OCI-M1 (cell line): ENCODE measurements at places on chromosomes 7 and 10.

DNA sequence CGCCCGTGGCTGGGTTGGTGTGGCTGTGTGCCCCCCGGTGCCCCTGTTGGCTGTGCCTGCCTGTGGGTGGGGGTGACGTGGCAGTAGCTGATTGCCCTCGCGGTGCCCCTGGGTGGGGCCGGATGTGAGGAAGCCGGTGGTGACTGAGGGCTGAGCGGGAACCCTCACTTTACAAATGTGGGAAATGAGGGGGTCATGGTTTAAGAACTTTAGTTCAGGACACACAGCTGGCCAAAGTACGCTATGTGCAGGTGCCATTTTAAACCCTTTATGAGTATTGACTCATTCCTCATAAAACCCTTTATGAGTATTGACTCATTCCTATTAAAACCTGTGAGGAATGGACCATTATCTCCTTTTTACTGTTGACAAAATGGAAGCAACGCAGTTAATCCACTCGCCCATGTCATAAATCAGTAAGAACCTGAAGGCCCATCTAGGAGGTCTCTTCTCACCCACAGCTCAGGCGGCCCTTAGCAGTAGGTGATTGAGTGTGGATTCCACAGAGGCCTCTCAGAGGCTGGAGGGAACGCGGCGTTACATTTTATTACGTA lies 290.1 kb upstream of the COBL start:
- DNase-seq, result no peak

DNA sequence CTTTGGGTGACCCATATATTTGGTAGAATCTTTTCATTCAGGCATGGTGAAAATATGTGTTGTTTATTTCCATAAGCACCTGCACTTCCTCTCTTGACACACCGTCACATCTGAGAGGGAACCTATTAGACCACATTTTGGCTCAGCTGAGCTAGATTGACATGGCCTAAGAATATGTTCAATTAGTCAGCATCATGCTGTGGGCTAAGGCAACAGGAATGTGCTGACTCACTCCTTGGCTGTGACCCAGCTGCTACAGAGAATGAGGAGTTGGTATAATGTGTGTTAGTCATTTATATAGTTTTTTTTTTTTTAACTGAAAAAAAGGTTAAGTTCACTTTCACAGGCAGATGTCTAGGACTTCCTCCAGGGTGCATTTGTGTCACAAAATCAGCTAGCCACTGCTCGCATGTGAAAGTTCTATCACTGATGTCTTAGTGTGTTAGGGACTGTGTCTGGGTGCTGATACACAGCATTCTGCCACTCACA lies 180.6 kb downstream of the SEMA3E start:
- DNase-seq, result peak; percentile 98

DNA sequence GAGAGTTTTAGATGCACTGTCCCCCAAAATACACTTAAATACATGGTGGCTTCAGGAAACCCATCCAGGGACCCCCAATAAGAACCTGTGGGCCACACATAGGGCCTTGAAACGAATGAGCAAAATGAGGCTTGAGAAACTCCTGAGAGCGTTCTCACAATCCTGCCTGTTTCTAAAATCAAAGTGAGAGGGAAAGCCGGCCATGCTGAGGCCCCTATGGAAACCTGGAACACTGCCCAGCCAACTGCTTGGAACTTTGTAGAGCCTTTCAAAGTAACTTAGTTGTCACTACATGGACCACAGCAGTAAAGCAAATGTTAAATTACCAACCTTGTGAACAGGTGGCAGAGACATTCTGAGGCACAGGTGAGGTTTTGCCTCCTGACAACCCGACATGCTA lies 13.4 kb downstream of the SGMS1 start:
- DNase-seq, result no peak

DNA sequence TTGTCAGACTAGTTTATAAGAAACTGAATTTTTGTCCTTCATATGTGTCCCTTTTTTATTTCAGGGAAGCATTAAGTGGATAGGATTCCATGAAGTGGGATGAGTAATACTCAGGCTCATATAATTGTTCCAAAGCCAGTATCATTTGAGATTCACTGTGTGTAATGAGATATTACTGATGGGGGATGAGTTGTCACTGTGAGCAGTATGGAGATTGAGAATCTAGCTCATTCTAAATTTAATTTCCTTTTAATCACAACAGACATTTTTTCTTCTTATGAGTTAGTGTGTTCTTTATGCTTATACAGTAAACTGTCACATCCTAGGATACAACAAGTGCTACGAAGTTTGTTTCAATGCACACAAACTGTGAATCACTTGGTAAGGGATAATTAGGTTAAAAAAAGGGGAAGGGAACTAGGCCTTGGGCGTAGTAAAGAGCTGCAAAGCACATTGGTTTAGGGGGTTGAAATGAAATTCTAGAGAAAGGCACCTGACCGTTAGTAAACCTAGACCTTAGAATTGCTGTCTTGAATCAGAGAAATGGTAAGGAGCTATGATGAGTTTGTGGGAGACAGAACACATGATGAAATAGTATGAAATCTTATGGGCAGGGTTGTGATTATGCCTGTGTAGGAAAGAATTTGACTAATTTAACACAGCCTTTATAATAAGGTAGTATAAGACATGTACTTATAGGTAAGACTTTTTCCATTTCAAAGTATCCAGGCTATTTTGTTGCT lies 153.4 kb downstream of the MLLT10 start:
- DNase-seq, result peak; percentile 86

DNA sequence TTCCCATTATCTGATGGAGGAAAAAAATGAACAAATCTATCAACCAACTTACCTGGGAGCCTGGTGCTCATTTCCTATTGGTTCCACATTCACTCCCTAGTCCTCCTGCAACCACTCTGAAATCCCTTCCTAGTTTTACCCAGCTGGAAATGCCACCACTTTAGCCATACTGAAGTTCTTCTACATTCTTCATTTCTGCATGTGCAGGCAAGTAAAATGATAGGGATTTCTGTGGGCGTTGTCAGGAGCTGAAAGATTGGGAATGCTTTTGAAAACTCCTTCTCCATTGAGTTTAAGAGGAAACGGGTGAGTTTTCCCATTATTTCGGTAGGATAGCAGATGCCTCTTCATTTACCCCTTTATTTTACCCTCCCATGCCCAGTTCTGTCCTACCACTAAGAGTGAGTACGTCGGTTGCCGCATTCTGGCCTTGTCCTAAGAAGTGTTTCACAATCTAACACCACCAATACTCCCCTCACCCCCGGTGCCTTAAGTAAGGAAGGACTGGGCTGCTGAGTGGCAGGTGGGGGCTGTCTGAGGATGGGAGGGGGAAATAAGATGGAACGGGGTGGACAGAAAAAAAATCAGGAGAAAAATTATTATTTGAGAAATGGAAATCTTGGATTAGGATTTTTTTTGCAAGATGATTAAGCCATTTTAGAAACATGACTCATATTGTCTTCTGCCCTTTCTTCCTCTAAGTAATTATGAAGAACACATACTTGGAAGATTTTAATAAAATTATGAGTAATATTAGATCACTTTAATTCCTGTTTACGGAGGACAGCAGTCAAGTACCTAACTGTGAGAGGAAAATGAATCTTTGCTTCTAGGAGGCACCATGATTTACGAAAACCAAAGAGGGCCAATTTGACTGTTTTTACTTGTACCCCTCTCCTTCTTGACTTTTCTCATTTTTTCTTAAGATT lies 13.2 kb upstream of the TAS2R60 start:
- DNase-seq, result no peak

- DNase-seq, result no peak
Measured at GRCh38 chr10:14004536-14004935, 326.2 kb downstream of the FRMD4A start.

DNA sequence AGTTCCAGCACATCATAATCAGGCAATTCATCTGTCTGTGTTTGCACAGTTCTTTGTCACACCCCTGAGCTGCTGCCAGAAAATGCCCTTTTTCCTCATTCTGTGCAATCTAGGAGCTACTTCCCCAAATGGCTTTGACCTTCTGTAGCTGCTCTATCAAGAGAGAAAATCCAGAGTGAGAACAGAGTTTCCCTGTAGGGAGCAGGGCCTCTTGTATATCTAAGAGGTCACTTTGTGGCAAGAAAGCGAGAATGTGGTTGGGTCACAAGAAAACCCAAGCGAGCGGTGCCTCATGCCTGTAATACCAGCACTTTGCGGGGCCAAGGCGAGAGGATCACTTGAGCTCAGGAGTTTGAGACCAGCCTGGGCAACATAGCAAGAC lies 24.3 kb downstream of the SLC29A3 start:
- DNase-seq, result peak; percentile 94

DNA sequence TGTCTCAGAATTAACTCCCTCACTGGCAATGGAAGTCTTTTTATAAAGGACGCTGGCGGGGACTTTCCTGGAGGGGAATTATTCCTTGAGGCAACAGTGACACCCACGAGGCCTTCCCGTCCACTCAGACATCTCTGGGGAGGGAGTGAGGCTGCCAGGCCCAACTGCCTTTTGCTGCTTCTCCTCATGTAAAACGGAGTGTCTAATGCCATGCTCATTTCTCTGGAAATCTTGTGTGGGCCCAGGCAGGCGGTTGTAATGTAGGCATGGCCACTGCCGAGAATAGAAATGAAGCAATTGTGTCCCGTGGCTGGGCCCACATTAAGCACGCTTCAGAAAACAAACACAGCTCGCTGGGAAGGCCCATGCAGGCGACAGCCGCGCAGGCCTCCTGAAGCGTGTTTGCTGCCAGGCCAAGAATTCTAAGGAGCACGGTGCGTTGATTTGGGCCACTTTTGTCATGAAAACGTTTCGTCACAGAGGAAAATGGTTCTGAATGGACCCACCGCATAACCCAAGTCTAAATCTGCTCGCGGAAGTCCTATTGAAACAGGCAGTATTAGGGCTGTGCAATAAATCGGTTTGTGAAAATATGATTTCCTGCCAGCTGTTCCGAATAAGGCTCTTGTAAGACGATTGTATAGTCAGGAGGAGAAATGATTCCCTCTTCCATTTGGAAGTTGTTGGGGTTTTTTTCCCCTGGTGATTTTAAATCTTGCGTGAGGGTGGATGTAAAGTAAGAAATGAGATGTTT lies 104.2 kb upstream of the CHST15 start:
- no peak for DNase-seq

DNA sequence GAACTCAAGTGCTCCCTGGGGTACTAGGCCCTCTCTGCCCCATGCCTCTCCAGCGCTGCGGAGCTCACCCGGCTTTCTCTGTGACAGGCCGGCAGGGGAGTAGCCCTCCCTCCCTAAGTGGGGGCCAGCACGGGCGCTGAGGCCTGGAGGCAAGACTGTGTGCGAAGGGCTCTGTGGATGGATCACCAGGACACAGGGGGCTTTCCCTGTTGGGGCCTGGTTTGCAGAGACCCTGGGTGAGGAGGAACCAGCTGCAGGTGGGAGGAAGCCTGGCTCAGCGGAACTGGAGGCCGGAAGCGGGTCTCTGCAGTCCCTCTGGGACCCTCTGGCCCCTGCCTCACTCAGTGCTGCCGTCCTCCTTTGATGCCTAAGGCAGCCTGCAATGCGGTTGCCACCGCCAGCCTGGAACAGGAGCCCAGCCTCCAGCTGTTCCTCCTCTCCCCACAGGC lies 106.0 kb downstream of the CYTH3 start:
- DNase-seq, result no peak

- DNase-seq, result no peak
Measured at GRCh38 chr7:118232837-118233236, 8.3 kb downstream of the ANKRD7 start.

DNA sequence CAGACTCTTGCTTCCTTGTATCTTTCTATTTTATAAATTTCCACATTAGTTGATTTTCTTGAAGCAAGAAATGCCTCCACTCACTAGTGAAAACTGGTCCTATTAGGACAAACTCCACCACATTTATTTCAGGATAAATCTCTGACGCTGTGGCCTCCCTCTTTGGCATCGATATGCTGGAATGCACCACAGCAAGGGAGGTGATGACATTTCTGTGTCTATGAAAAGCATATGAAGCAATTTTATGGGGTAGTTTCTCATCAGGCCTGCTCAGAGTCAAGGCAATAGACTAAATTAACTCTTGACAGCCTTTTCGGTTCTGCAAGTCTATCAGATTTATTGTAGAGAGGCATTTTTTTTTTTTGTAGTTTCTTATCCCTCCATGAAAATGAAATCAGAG lies 304.4 kb downstream of the ZEB1 start:
- DNase-seq, result no peak

- peak; percentile 54 for DNase-seq
Measured at GRCh38 chr10:35642035-35642792, at the start of gene FZD8. TSS of gene FZD8 (minus strand) at chr10:35642296. CDS start at chr10:35641429, 867 bp downstream.

DNA sequence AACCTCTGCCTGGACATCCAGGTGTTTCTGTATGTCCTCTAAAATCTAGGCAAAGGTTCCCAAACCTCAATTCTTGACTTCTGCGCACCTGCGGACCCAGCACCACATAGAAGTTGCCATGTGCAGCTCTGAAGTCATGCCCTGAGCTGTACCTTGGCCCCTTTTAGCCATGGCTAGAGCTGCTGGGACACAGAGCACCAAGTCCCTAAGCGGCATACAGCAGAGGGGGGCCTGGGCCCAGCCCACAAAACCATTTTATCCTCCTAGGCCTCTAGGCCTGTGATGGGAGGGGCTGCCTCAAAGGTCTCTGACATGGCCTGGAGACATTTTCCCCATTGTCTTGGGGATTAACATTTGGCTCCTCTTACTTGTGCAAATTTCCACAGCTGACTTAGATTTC lies 14.6 kb downstream of the TMEM243 start:
- peak; percentile 42 for DNase-seq

GRCh38 chr7:18577096-18577771 lies 81.7 kb downstream of the HDAC9 start:
- DNase-seq, result no peak

DNA sequence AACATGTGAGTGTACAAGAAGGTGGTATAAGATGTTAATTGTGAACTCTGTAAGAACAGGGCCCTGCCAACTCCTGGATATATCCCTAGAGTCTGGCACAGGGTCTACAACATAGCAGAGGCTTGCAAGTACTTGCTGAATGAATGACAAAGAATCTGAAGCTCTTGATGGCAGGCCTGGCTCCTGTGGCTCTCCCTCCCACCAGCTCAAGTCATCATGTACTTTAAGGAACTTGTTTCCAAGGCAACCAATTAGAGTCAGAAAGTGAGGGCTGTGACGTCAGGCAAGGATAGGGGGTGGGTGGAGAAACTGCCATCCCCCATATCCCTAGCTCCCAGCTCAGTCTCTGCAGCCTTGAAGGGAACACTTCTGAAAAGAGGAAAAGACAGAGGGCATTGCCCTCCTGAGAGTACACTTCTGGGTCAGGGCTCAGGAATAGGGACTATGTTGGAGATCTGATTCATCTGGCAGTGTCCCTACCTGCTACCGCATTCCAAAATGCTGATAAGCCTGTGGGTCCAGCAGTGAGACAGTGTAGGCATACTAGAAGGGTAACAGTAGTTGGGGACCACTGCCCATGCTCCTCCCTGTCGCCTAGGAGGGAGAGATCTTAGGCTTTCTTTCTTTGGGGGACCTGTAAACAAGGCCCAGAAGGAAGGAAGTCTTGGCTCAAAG lies 34.6 kb upstream of the BTRC start:
- no peak for DNase-seq
